ENCODE measurements at places on chromosomes 4 and X.

DNA sequence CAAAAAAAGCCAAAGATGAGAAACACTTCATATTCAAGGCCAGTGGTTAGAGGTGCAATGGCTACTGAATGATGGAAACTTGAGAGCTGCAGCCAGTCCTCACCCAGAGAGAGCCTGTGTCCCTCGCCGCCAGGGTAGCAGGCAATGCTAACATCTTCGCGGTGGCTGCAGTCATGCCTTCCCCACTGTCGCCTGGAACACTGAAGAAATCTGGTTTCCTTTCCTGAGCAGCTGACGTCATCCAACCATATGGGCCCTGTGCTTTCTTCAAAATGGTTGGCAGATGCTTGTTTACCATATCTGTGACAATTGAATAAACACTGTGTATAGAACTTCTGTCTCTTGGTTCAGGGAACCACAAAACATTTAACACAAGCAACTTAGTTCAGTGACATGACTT is 39.7 kb downstream of the PRSS12 start:
- H3K27me3 ChIP-seq: peaks cover 5% of the 10 kb centered on the region
- H3K36me3 ChIP-seq: no peaks in the 10 kb centered on the region
- DNase-seq: no peak
- no peak overlapping the region for H3K27ac ChIP-seq

DNA sequence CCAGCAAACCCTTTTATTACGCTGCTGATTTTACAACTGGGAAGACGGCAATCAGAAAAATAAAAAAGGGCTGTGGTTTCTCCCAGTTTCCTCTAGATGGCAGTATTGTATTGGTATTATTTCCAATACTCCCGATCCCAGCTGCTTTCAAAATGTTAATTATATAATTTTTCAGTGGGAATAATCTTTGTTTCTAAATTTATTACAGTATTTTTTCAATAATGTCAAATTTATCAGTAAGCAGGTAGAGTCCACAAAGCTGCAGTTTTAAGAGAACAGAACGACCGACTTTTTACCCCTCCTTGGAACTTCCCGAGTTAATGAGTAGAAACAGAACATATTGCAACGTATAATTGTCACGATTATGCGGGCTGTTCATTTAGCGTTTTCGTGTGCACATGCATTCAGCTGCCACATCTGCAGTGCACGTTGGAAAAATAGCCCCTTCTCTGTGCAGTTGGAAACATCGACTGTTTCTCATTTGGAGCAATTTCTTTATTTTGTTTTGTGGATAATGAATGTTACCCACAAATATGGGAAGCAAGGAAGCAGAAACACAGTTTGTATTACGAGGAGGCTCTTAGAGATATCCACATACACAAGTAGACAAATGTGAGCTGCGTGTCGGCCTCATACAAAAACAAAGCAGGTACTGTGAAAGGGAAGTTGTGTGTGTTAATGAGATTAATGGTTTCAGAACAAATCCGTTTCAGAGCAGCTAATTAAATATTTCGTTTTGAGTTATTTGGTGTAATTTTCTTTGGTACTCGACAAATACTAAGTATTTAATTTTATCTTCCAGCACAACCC is 188.0 kb downstream of the STIM2 start:
- peaks cover 3% of the 10 kb centered on the region for H3K36me3 ChIP-seq
- H3K27me3 ChIP-seq: peaks cover 25% of the 10 kb centered on the region
- DNase-seq: no peak
- no peak overlapping the region for H3K27ac ChIP-seq

- peaks cover 2% of the 10 kb centered on the region for H3K27me3 ChIP-seq
- no peak for DNase-seq
- H3K4me3 ChIP-seq: no peak overlapping the region
- peaks cover 10% of the 10 kb centered on the region for H3K36me3 ChIP-seq
Observed at GRCh38 chr4:48275247-48275646, 5.6 kb upstream of the TEC start.

GRCh38 chrX:116409219-116409618 is 27.2 kb upstream of the SLC6A14 start:
- no peaks in the 10 kb centered on the region for H3K36me3 ChIP-seq
- H3K27ac ChIP-seq: no peak overlapping the region
- no peaks in the 10 kb centered on the region for H3K4me1 ChIP-seq

Data from activated CD4-positive, alpha-beta T cell treated with anti-CD3 and anti-CD28 coated beads for 36 hours (primary cell).